ENCODE measurements at places on chromosomes 5 and 9. TPM values are rescaled to one million over a fixed set of nuclear protein-coding genes. Genes with fewer than 3 reads are reported as not detected.

APBA1 gene
- 15.2 TPM for total RNA-seq

HTR4 gene
- 5.7 TPM for total RNA-seq

PCDHA9 gene
- 0.06 TPM for total RNA-seq

STPG3 gene
- not detected for total RNA-seq

WNT8A gene
- total RNA-seq = not detected

SPINK7 gene
- total RNA-seq = not detected

CFAP157 gene
- 0.06 TPM for total RNA-seq

PCDHAC1 gene
- total RNA-seq = 0.06 TPM

GCNT1 gene
- total RNA-seq = 44.9 TPM

MVB12B gene
- total RNA-seq = 1.8 TPM

GBA2 gene
- total RNA-seq = 21.4 TPM

SLF1 gene
- 5.5 TPM for total RNA-seq

PARP8 gene
- 17.3 TPM for total RNA-seq

ANKRD20A1 gene
- total RNA-seq = 0.12 TPM

MZB1 gene
- total RNA-seq = 0.13 TPM

SLCO4C1 gene
- total RNA-seq = not detected

NFIB gene
- 82.2 TPM for total RNA-seq

FBP2 gene
- total RNA-seq = not detected

BRD8 gene
- total RNA-seq = 38.8 TPM

ADAMTS12 gene
- 5.3 TPM for total RNA-seq

TENT4A gene
- total RNA-seq = 11.8 TPM

SPATA31A3 gene
- not detected for total RNA-seq

FCN2 gene
- total RNA-seq = not detected

TARS1 gene
- 216 TPM for total RNA-seq

IL33 gene
- 180 TPM for total RNA-seq

ADGRV1 gene
- total RNA-seq = 0.19 TPM

CBY3 gene
- total RNA-seq = not detected

LAMC3 gene
- 0.12 TPM for total RNA-seq

DAB2 gene
- 249 TPM for total RNA-seq

HTR1A gene
- total RNA-seq = not detected

ZNF462 gene
- total RNA-seq = 5.2 TPM

OTP gene
- not detected for total RNA-seq

ITK gene
- total RNA-seq = not detected

PRRX2 gene
- 32.8 TPM for total RNA-seq

KIF24 gene
- total RNA-seq = 2.9 TPM

CCDC180 gene
- 4.5 TPM for total RNA-seq

TYRP1 gene
- total RNA-seq = not detected

LECT2 gene
- not detected for total RNA-seq

Data from aortic smooth muscle cell (primary cell).